HEK293T (cell line): ENCODE measurements at places on chromosomes 7 and 10.

GRCh38 chr10:49093922-49094321 is 21.4 kb downstream of the VSTM4 start:
- DNase-seq, result no peak

DNA sequence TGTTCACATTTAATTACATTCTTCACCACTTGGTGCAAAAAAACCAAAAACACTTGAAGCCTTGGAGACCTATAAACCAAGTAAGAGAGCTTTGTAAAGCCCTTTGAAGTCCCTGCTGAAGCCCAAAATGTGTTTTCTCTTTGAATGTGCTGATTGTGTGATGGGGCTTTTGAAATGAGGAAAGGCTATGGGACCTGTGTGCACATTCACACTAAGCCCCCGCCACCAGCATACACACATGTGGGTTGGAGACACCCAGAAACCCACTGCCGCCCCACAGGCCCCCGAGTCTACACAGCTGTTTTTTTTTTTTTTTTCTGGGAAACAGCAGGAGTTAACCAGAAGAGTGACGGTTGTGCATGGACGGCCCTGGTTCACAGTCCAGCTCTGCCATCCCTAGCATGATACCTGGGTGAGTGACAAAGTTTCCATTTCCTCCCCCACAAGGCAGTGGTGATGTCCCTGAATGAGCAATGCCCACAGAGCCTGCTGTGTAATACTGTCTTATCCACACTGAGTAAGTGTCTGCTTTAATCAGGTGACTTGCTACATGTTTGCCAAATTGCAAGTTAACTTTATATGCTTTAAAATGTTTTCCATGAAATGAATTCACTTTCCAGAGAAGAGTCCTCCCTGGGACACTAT is 154.6 kb upstream of the GDF10 start:
- no peak for DNase-seq

DNA sequence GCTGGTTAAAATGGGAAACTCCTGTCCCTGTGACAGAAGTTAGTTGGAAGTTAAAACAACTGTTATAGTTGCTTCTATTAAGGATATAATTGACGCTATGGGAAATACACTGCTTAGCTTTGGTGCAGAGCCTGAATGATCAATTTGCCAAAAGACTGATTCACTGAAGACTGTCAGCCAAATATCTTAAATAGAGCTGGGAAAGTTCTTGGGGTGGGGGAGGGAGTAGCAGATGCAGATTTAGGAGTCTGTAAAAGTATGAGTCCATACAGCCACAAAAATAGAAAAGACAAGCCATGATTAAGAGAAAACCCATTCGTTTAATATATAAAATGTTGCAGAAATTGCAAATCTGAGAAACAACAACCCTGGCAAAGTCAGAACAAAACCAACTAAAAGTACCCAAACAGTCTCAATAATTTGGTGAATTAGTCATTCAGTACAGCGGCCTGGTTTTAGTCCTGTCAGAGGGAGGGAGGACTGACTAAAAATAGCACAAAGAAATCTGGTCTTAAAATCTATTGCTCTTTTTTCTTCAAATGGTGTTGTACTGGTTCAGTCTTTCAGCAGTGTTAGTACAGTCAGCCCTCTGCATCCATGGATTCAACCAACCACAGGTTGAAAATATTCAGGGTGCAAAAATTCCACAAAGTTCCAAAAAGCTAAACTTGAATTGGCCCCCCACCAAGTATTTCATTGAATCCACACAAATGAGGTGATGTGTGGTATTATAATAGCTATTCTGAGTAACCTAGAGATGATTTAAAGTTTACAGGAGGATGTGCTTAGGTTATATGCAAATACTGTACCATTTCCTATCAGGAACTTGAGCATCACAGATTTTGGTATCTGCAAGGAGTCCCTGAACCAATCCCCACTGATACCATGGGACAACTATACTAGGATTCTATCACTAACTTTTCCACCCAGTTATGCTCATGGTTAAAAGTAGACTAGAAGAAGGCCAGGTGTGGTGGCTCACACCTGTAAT is 30.0 kb downstream of the STK17A start:
- DNase-seq, result no peak

DNA sequence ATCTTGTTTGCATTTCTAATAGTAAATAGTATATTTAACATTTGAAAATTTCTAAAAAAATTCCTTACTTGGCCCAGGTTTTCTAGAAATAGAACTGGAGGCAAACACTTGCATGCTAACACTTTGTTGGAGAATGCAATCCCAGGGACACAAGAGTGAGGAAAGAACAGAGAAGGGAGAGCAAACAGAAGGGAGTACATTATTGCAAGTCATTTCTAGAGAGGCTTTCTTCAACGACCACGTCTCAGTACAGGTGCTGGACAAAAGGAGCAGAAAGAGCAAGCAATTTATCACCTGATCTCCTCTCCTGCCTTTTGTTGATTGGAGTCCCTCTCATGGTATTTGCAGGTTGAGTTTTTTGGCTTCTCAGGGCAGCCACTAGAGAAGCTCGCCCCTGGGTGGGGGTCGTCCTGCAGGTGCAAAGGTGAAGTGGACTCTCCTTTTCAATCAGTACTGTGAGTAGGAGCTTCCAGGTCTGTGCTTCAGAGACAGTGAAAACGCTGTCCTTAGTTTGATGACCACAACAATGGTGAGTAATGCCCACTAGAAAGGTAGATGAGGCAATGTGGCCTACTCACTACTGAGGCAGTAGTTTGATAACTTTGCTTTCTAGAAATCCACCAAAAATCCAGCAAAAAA is 5.2 kb downstream of the CPED1 start:
- DNase-seq, result no peak

GRCh38 chr7:128913870-128914565 is 3.5 kb upstream of the KCP start:
- no peak for DNase-seq

- DNase-seq, result no peak
Observed at GRCh38 chr7:156178214-156178613, 366.0 kb upstream of the SHH start.

GRCh38 chr7:152513861-152514770 is 78.3 kb upstream of the KMT2C start:
- DNase-seq, result no peak

DNA sequence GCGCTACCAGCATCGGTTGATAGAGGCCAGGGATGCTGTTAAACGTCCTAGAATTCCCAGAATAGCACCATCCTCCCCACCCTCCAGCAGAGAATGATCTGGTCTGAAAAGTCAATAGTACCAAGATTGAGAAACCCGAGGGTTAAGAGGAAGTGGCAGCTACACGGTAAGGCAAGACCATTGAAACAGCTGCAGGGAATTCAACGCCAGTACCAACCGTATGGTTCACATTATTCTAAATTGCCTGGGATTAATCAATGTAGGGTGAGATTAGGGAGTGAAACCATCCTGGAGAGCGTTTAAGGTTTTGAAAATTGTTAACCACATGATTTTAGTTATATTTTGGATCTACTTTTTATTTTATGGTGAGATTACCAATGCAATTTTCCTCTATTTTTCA is 352.2 kb downstream of the PRPF18 start:
- DNase-seq, result no peak

GRCh38 chr7:132099163-132099562 is 477.1 kb downstream of the PLXNA4 start:
- DNase-seq, result no peak

DNA sequence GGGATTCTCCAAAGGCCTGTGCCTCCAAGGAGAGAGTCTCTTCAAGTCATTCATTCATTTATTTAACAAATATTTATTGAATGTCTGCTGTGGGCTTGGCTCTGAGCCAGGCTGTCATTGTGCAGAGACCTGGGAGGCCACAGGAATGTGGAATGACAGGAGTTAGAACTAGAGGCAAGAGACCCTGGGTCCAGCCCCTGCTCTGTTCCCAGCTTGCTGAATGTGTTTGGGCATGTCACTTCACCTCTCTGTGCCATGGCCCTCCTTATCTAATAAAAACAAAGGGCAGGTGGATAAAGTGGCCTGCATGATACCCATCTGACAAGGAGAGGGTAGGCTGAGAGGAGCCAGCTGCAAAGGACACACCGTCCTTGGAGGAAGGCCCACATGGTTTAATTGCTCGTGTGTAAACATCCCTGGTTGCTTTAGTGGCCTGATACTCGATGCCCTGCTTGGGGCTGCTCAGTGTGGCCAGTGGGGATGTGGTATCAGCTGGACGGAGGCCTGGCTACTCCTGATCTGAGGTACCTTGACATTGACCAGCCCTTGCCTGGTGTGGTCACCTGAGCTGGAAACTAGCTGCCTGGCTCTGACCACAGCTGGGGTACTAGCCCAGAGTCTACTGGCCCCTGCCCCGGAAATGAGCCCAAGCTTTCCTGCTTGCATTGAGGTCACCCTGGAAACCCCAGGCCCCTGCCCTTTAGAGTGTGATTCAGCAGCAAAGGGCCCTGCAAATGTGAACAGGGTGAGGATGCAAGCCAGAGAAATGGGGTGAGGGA is 116.2 kb downstream of the CDH23 start:
- no peak for DNase-seq

DNA sequence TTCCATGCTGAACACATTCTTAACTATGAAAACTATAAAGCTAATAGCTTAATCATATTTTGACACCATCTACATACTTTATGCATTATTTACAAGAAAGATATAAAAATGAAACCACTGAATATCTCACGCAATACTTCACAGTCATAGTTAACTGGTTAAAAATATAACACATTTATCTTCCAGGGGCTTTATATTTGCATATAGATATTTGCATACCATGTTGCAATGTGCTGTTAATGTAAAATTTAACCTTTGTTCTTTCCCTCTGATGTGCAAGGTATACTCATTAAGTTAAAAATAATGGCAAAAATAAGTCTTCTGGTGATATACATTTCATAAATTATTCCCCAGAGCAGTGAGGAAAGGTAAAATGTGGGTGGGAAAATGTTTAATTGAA is 76.9 kb upstream of the MGMT start:
- no peak for DNase-seq

- no peak for DNase-seq
Observed at GRCh38 chr7:151549644-151550043, 29.9 kb upstream of the RHEB start.

DNA sequence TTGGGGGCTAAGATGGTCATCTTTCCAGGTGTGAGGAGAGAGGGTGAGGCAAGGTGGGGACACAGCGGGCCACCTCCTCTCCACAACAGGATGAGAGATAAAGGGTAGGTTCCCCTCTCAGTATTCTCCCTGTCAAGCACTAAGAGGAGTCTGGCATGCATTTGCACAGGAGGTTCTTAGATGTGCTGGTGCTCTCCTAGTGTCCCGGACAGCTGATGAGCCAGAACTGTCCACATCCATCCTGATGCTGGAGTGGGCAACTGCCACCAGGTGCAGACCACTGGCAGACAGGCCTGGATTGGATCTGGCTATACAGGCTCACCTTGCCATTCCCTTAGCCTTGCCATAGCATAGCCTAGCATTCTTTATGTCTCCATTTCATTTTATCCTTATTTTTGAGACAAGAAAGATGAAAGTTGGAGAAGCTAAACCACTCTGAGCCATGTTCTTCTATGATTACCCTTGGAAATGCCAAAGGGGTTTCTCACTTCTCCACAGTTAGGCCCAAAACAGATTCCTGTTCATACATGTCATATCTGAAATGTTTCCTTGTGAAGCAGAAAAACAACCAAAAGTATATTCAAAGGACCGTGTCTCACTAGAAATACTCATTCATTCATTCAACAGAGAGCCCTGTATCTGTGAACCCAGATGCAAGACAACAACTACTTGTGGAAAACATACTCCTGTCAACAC is 48.8 kb upstream of the ANTXRL start:
- DNase-seq, result no peak

- DNase-seq, result no peak
Observed at GRCh38 chr7:158106272-158106671, 481.4 kb downstream of the PTPRN2 start.

DNA sequence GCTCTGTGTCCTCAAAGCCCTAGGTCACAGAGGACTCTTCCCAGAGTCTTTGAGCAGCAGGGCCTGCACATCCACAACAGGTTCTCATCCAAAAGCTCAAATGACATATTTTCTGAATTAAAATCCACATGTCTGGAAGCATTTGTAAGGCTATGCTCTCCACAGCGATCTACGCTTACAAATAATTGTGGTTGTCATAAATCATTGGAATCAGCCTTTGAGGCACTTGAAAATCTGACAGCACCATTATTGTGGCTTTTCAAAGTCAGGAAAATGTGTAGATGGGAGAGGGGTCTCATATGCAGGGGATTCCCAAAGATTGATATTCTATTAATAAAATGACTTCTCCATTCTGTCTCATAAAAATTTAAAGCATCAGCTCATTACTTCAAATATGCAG is 16.3 kb downstream of the GPR26 start:
- DNase-seq, result no peak

- DNase-seq, result no peak
Observed at GRCh38 chr10:47104786-47105385, 193.7 kb downstream of the PTPN20 start.

DNA sequence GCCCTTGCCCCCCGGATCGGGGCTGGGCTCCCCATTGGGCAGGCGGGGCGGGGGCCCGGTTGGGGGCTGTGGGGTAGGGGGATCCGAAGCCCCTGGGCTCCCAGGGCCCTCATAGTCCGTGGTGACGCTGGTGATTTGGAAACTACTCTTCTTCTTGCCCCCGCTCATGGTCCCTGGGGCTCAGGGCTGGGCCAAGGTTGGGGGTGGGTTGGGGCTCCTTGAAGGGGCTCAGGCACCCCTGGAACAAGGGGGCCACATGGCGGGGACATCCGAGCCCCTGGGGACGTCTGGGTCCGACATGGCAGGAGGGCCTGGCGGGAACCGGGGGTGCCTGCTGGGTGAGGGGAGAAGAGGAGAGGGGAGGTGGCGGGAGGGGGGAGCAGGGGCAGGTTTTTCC is 1.1 kb downstream of the TSC22D4 start:
- DNase-seq, result no peak

- DNase-seq, result no peak
Observed at GRCh38 chr7:14073543-14073942, 84.1 kb upstream of the ETV1 start.

- DNase-seq, result no peak
Observed at GRCh38 chr10:84415539-84416244, 87.3 kb downstream of the CCSER2 start.

DNA sequence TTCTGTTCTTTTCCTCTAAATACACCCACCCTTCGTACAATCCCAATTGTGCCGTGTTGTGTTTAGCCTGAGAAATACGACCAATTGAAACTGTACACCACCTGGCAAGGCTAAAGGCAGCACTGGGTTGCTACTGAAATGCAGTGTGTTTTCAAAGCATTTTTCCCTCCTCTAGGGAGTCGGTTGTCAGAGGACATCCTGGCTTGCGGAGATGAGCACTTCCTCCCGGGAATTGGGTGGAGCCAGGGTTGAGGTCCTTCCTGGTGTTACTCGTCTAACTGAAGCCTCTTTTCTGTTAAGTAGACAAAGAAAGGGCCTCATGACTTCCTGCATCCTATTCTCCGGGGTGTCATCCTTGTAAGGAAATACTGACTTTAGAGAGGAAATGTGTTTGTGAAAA is 133.5 kb downstream of the MTPAP start:
- DNase-seq, result no peak

GRCh38 chr7:98200364-98200763 is 10.9 kb upstream of the BHLHA15 start:
- no peak for DNase-seq

GRCh38 chr10:42351745-42352144 is 286.6 kb downstream of the ZNF33B start:
- no peak for DNase-seq

- no peak for DNase-seq
Observed at GRCh38 chr7:18317941-18318340, 177.6 kb upstream of the HDAC9 start.
